ENCODE measurements at places on chromosomes 2 and 18.

- no peaks in the 10 kb centered on the region for H3K27me3 ChIP-seq
- H3K27ac ChIP-seq = no peak overlapping the region
- no peaks in the 10 kb centered on the region for H3K4me1 ChIP-seq
- H3K4me3 ChIP-seq = no peak overlapping the region
- no peak for DNase-seq
These were observed 281.9 kb downstream of the SRBD1 start for GRCh38 chr2:45329045-45329677.

GRCh38 chr2:215885536-215885935 is 127.8 kb downstream of the MREG start:
- peak overlapping the region; percentile 25 for H3K27ac ChIP-seq
- H3K4me1 ChIP-seq = peaks cover 14% of the 10 kb centered on the region
- no peaks in the 10 kb centered on the region for H3K36me3 ChIP-seq
- H3K27me3 ChIP-seq = no peaks in the 10 kb centered on the region
- H3K4me3 ChIP-seq = no peak overlapping the region

GRCh38 chr18:25190472-25190871 is 161.5 kb downstream of the ZNF521 start:
- DNase-seq = no peak
- no peaks in the 10 kb centered on the region for H3K36me3 ChIP-seq
- no peak overlapping the region for H3K27ac ChIP-seq

DNA sequence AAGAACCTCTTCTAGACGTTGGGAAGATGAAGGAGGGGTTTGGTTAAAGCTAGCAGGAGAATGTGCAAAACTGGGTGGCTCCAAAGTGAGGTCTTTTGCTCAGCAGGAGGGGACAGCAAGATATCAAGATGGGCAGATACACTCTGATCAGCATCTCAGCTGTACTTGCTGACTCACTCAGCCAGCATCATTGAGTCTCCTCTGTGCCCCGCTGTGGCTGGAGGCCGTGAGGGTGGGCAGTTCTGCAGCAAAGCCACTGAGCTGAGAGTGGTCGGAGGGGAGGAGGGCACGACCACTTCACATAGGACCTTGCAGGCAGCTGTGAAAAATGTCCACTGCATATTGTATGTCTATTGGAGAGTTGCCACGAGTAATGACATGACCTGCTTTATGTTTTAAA is 152.0 kb downstream of the CAPN13 start:
- DNase-seq = no peak
- H3K27ac ChIP-seq = no peak overlapping the region
- no peaks in the 10 kb centered on the region for H3K36me3 ChIP-seq
- no peaks in the 10 kb centered on the region for H3K27me3 ChIP-seq
- H3K4me1 ChIP-seq = no peaks in the 10 kb centered on the region

- no peaks in the 10 kb centered on the region for H3K4me1 ChIP-seq
- DNase-seq = no peak
- H3K36me3 ChIP-seq = peaks cover 6% of the 10 kb centered on the region
- no peak overlapping the region for H3K27ac ChIP-seq
- H3K27me3 ChIP-seq = no peaks in the 10 kb centered on the region
- H3K4me3 ChIP-seq = no peak overlapping the region
These were observed 40.2 kb downstream of the ZC3H15 start for GRCh38 chr2:186526281-186526680.

GRCh38 chr2:157830266-157830665 is 45.9 kb downstream of the ACVR1 start:
- H3K4me1 ChIP-seq = peaks cover 27% of the 10 kb centered on the region
- no peaks in the 10 kb centered on the region for H3K36me3 ChIP-seq
- H3K4me3 ChIP-seq = no peak overlapping the region
- DNase-seq = no peak
- H3K27ac ChIP-seq = peak overlapping the region; percentile 87

GRCh38 chr18:58221060-58221725 is 177.2 kb downstream of the NEDD4L start:
- H3K4me3 ChIP-seq = no peak overlapping the region
- no peaks in the 10 kb centered on the region for H3K4me1 ChIP-seq
- no peak overlapping the region for H3K27ac ChIP-seq
- no peak for DNase-seq
- no peaks in the 10 kb centered on the region for H3K27me3 ChIP-seq
